ENCODE measurements at places on chromosomes 1 and 21. TPM values are rescaled to one million over a fixed set of nuclear protein-coding genes. Genes with fewer than 3 reads are reported as not detected.

Gene ATP1A4
- total RNA-seq, result 1.1 TPM

- no peak overlapping the region for H3K4me3 ChIP-seq
- H3K36me3 ChIP-seq, result no peaks in the 10 kb centered on the region
- no peak for DNase-seq
- H3K27ac ChIP-seq, result no peak overlapping the region
Measured at GRCh38 chr1:226473325-226473724, 65.4 kb upstream of the PARP1 start.

Gene ANGPTL1
- total RNA-seq, result 12.3 TPM

GRCh38 chr1:1211541-1212441 lies 2.2 kb downstream of the TNFRSF4 start:
- H3K27me3 ChIP-seq, result peaks cover 20% of the 10 kb centered on the region
- peaks cover 11% of the 10 kb centered on the region for H3K36me3 ChIP-seq
- H3K4me1 ChIP-seq, result peaks cover 22% of the 10 kb centered on the region
- DNase-seq, result peak; percentile 38
- H3K27ac ChIP-seq, result peak overlapping the region; percentile 71

GRCh38 chr1:100290291-100290690 lies 24.3 kb downstream of the RTCA start:
- DNase-seq, result no peak
- no peaks in the 10 kb centered on the region for H3K4me1 ChIP-seq

DNA sequence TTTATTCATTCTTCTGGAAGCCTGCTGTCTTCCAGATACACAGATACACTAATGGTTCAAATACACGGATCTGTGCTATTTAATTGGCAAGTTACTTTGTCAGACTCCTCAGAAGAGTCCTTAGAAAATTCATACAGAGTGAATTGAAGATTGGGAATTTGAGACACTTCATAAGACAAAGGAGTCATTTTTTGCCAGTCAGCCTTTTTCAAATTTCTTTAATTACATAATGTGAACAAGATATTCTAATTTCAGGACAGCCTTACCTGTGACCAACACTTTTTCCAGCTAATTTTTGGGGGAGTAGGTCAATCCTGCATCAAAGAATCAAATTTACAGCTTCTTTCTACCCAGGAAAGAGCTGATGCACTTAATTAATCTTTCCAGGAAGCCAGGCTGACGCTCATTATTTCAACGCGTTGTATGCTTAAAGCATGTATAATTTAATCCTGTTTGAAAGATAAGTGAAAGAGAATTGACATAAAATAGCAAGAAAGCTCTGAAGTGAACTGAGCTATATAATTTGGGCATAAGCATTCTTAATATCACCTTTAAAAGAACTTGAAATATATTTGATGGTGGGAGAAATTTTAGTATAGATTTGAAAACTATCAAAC lies 12.8 kb upstream of the NRIP1 start:
- H3K27ac ChIP-seq, result no peak overlapping the region
- H3K27me3 ChIP-seq, result no peaks in the 10 kb centered on the region
- no peak for DNase-seq
- H3K4me1 ChIP-seq, result no peaks in the 10 kb centered on the region
- no peak overlapping the region for H3K4me3 ChIP-seq
- H3K36me3 ChIP-seq, result no peaks in the 10 kb centered on the region

DNA sequence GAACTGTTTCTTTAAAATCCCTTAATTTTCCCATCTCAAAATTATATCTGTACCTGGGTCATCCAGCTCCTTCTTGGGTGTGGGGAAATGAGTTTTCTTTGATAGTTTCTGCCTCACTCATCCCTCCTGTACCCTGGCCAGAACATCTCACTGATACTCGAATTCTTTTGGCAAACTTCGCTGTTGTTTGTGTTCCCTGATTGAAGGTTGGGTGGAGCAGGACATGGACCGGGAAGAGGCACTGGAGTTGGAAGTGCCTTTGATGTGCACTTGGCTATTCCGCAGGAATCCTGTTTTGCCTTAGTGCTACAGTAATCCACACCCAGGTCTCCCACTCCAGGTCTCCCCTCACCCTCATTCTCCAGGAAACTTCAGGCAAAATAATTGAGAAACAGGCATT lies 11.2 kb downstream of the MINDY1 start:
- peaks cover 13% of the 10 kb centered on the region for H3K4me1 ChIP-seq
- peaks cover 41% of the 10 kb centered on the region for H3K36me3 ChIP-seq
- no peaks in the 10 kb centered on the region for H3K27me3 ChIP-seq

DNA sequence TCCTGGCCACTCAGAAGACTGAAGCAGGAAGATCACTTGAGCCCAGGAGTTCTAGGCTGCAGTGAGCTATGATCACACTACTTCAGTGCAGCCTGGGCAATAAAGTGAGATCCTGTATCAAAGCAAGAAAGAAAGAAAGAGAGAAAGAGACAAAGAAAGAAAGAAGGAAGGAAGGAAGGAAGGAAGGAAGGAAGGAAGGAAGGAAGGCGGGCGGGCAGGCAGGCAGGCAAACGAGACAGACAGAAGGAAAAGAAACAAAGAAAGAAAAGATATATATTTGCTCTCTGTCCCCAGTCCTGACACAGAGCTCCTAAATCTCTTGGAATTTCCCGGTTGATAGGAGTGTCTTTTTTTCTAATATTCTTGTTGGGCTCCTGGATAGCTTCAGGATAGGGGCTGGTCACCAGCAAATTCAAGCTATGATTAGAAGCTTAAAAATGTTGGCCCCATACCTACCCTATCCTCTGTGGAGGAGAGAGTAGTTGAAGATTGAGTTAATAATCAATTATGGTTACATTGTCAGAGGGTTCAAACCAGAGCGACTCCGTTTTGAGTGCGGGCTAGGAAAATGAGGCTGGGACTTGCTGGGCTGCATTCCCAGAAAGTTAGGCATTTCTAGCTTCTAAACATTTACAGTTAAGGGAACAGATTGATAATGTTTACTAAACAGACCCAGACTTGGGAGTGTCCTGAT lies 3.3 kb upstream of the MIGA1 start:
- H3K4me1 ChIP-seq, result peaks cover 16% of the 10 kb centered on the region
- no peak overlapping the region for H3K4me3 ChIP-seq
- no peak for DNase-seq
- H3K27me3 ChIP-seq, result no peaks in the 10 kb centered on the region
- no peak overlapping the region for H3K27ac ChIP-seq

- no peaks in the 10 kb centered on the region for H3K36me3 ChIP-seq
- no peaks in the 10 kb centered on the region for H3K27me3 ChIP-seq
- no peak overlapping the region for H3K27ac ChIP-seq
- H3K4me1 ChIP-seq, result no peaks in the 10 kb centered on the region
- no peak for DNase-seq
- H3K4me3 ChIP-seq, result no peak overlapping the region
Measured at GRCh38 chr1:158454537-158454936, 7.1 kb upstream of the OR10K1 start.

Gene DEGS1
- 72.0 TPM for total RNA-seq

Gene PRSS38
- not detected for total RNA-seq

GRCh38 chr1:30134466-30135217 lies 588.7 kb downstream of the MATN1 start:
- no peak for DNase-seq
- H3K4me3 ChIP-seq, result no peak overlapping the region
- H3K27ac ChIP-seq, result no peak overlapping the region
- no peaks in the 10 kb centered on the region for H3K4me1 ChIP-seq

All from lower lobe of right lung (tissue), 2 donors.